ENCODE measurements at places on chromosomes 1 and 21.

DNA sequence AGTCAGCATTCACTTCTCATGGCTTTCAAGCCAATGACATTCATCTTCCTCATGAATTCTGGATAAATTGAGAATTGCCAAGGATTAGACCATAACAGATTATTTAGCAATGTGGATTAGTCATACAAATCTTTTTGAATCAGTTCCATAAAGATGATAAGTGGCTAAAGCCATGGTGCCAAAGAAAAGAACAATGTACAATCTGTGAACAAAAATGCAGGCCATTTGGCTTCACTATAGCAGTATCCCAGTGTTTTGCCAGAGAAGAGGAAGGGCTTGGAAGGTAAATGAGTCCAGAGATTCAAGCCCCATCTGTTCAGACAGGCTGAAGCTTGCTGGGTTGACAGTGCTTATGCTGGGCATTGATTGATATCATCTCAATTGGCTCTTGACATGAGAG is 376.4 kb upstream of the LRRC7 start:
- DNase-seq: no peak

DNA sequence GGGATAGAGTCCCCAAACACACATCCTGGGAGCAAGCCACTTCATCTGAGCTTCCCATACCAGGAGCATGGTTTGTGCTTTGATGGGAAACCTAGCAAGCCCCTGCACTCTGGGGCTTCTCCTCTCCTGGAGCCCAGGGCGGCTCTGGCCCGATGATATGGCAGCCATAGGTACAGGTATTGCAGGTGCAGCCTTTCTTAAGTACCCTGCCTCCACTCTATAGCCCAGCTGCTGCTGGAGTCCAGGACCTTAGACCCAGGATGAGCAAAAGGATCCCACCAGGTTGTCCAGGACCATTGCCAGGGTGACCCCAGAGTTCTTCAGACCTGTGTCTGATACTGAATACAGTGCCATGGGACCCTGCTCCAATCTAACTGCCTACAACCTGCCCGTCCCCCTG is 4.2 kb downstream of the C1orf226 start:
- no peak for DNase-seq

DNA sequence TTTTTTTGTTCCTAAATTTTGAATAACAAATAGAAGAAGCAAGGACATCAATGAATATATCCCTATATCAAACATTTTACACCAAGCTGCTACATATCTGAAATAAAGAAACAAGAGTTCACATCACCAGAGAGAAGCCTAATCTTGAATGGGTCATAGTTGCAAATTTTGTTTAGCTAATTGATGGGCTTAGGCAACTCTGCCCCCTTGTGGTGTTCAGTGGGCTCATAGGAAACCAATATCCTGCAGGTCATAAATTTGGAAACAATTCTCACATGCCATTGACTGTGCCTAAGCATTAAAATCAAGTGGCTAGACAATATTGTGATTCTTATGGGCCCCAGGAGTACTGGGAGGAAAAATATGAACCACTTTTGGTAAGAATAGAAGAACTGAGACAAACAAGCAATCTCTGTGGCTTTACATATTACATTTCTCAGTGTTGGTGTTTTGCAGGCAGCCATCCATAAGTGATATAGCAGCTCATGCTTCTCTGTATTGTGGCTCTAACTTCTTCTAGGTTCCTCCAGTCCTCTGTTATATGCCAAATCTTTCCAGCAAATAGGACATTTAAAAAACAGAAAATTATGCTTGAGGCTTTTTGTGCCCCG is 1262.8 kb upstream of the PRMT6 start:
- no peak for DNase-seq

DNA sequence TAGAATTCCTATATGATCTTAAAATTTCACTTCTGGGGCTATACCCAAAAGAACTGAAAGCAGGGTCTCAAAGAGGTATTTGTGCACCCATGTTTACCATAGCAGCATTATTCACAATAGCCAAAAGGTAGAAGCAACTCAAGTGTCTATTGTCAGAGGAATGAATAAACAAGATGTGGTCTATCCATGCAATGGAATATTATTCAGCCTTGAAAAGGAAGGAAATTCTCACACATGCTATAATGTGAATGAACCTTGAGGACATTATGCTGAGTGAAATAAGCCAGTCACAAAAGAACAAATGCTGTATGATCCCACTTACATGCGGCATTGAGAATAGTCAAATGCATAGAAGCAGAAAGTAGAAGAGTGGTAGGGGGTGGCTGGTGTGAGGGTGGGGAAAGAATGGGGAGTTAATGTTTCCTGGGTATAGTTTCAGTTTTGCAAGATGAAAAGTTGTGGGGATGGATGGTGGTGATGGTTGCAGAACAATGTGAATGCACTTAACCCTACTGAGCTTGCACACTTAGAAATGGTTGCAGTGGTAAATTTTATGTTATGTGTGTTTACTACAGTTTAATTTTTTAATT is 122.4 kb downstream of the TOMM20 start:
- no peak for DNase-seq

GRCh38 chr1:6358757-6359201 is 34.8 kb downstream of the ACOT7 start:
- peak; percentile 60 for DNase-seq

DNA sequence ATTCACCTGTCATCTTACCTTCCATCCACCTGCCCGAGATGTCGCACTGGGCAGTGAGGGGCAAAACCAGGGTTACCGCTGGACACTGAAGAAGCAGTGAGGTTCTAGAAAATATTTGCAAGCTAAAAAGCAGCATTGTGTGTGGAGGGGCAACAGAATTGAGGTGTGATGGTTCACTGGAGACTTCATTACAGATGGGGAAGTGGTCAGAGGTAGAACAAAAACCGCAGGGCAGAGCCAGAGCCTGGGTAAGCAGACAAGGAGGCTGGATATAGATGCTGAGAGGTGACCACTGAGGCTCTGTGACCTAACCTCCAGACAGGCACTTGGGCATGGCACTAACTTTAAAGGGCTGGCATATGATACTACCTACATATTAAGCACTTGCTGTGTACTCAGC is 363.9 kb upstream of the PROX1 start:
- no peak for DNase-seq

DNA sequence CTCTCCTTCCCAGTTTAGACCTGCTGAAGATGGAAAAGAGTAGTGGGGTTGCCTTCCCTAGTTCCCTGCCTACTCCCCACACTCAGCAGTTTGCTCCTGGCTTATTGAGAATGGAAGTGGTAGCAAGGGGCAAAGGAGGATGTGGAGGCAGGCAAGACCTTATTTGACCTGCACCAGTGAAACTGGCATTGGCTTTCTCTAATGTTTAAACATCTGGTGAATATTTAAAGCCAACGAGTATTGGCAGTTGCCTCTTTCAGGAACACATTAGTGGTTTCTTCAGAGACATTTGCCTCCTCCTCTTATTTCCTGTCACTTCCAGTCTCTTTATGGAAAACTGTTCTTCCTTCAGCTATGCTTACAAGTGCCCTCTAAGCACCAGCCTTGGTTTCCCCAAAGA is 62.4 kb upstream of the VAV3 start:
- DNase-seq: no peak

Data from CD4-positive, alpha-beta T cell treated with Interferon gamma for 1 hour (primary cell).